Activated naive CD8-positive, alpha-beta T cell treated with anti-CD3 and anti-CD28 coated beads for 36 hours (primary cell): ENCODE measurements at places on chromosomes 4 and X.
A peak's percentile ranks its signal among the peaks of the same experiment; 100 is the strongest.

GRCh38 chr4:54229631-54230483 lies 764 bp downstream of the PDGFRA start:
- DNase-seq: no peak

GRCh38 chr4:138188406-138189084 lies 53.6 kb downstream of the SLC7A11 start:
- no peak for DNase-seq

- no peak for DNase-seq
Measured at GRCh38 chrX:25049357-25049756, 33.6 kb upstream of the ARX start.

DNA sequence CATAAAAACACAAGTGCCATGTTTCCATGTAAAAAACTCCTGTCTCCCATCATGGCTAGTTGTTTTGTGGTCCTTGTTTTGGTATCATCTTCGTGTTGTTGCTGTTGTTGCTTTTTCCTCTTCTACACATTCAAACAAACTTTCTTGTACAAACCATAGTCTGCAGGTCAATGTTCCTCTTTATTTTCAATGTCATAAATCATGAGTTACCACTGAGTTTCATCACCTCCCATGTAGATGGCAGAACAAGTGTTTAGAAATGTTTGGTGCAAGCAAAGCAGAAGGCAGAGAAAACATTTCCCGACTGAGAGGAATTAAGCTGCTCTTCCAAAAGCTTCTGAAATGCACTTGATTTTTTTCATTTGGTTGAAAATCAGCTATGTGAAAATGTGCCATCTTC lies 166.0 kb downstream of the ANTXR2 start:
- no peak for DNase-seq

- DNase-seq: no peak
Measured at GRCh38 chrX:14356401-14356800, 172.9 kb upstream of the GLRA2 start.

- DNase-seq: no peak
Measured at GRCh38 chr4:138967313-138967712, 48.3 kb upstream of the NOCT start.

DNA sequence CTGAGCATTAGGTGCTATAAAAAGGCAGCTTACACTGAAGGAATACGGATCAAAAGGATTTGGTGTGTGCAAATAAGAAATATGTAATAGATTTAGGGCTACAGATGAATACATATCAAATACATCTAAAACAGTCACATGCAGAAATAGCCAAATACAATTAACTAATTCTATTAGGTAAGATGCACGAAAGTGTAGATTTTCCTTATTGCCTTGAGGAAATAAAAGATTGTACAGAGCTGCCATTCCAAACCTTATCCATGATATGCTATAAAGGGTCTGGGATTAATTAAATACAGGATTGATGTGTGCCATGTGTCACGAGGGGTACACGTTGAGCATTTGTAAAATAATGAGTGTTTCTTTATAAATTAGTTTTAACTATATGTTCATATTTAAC lies 107.0 kb upstream of the ELOVL6 start:
- DNase-seq: no peak

- DNase-seq: no peak
Measured at GRCh38 chr4:56386091-56386490, 1.2 kb downstream of the AASDH start.

DNA sequence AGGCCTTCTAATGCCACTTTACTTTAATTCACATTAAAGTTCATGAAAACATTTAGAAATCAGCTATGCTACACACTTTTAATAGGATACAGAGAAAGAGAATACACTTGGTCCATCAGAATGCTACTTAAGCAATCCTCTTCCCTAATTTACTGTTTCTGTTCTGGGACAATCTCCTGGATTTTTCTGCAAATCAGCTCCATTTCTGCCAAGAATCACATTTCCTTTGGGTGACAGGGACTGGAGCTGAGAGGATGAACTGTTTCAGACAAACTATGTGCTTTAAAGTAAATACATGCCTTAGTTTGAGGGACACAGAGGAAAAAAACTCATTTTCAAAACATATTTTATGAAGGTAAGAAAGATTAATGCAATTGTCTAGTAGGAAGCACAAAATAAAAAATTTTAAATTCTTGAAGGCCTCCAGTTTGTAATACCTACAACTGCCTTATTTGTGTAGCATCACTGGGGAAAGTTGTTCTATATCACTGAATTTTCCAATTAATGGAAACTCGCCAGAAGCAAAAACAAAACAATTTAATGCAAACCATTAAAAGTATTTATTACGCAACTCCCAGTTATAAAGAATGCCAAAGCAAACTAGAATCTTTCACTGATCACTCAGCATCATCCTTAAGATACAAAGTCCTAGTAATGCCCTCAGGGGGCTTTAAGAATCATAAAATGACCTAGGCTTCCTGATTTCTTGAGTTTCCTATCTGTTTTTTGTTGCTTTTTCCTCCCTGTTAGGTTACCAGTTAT lies 36.3 kb downstream of the BCLAF3 start:
- no peak for DNase-seq

DNA sequence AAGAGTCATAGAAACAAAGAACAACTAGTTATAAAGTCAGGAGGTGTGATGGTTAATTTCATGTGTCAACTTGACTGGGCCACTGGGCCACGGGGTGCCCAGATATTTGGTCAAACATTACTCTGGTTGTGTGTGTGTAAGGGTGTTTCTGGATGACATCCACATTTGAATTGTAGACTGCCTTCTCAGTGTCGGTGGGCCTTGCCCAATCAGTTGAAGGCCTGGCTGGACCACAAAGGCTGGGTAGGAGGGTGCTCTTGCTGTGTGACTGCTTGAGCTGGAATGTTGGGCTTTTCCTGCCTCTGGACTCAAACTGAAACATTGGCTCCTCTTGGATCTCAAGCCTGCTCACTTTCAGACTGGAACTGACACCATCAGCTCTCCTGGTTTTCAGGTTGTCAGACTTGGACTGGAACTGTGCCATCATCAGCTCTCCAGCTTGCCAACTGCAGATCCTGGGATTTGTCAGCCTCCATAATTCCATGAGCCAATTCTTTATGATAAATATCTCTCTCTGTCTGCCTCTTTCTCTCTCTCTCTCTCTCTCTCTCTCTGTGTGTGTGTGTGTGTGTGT lies 41.4 kb downstream of the CLDN34 start:
- no peak for DNase-seq

DNA sequence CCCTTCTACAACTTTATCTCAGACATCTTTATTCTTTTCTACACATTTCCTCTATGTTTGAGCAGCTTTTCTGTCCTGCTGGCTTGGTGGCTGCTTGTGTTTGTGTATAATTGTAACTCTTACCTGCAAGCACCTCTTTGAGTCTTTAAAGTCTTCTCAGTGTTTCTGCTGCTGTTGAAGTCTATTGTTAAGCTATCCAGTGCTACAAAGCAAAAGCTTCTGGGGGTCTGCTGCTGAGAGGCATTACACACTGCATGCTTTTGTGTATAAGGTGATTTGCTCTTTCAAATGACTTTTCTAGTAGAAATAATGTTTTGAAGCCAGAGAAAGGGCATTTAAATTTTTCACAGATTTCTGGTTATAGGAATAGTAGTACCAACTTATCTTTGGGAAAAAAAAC lies 241.8 kb downstream of the DTHD1 start:
- no peak for DNase-seq

GRCh38 chrX:101028562-101028961 lies 23.3 kb downstream of the TRMT2B start:
- no peak for DNase-seq

- DNase-seq: no peak
Measured at GRCh38 chr4:110163327-110164069, 34.9 kb downstream of the ELOVL6 start.

- no peak for DNase-seq
Measured at GRCh38 chr4:135934026-135934425, 1598.3 kb downstream of the PCDH18 start.

DNA sequence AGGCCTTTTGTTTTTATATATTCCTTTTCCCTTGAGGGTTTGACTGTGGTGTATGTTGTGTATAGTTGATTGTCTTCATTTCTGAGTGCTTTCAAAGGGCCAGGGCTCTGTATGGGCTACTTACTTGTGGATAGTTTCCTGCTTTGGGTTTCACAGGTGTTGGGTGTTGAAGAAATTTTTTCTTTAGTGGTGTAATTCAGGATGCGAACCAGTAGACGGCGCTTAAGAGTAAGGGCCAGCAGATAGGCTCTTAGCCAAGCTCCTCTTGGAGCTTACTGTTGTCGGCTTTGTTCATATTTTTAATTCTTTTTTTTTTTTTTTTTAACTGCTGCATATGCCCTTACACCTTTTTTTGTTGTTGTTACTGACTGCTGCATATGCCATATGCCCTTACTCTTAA lies 276.3 kb upstream of the GALNT7 start:
- DNase-seq: no peak

GRCh38 chr4:178086320-178086719 lies 644.1 kb upstream of the AGA start:
- DNase-seq: no peak

GRCh38 chrX:137999552-137999951 lies 433.6 kb downstream of the ZIC3 start:
- DNase-seq: no peak

- DNase-seq: no peak
Measured at GRCh38 chr4:165668694-165669093, 204.3 kb upstream of the TLL1 start.

DNA sequence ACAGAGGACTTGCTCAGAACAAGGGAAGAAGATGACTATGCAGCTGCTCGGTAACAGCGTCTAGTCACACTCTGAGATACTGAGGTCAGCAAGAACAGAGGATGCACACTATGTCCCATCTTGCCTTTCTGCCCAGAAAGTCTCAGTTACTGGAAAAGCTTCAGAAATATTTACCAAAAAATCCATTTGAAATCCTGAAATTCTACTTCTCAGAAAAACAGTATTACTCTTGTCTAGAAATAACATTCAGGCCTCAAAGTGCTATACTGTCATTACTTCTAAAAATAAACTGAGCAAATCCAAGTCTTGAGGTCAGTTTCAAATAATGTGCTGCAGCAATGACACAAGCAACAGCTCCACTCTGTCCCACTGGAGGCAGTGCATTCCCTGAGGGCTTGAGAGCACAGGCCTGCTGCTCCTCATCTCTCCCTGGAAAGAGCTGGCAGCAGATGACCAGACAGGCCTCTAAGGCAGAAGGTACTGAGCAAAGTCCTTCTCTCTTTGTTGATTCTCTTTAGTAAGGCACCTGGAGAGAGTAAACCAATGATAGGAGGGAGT lies 76.9 kb downstream of the CAMK2D start:
- DNase-seq: peak; percentile 7

DNA sequence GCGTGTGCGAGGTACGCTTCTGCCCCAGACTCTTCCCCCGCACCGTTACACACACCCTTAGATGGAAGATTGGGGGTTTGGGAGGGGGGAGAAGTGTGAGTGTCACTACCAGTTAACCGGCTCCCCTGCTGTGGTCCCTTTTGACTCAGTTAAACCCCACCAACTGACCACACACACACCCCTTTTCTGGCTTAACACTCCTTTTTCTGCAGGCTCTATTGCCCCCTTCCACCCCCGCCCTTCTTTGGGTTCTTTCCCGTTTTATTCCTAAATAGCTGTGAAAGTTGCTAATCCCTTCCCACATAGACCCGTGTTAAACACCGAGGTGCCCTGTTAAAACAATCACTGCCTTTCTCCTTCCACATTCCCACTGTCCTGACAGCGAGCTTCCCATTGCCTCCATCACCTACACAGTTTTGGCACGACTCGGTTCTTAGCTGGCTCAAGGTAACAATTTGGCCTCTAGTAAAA lies 3.7 kb upstream of the NR3C2 start:
- no peak for DNase-seq

DNA sequence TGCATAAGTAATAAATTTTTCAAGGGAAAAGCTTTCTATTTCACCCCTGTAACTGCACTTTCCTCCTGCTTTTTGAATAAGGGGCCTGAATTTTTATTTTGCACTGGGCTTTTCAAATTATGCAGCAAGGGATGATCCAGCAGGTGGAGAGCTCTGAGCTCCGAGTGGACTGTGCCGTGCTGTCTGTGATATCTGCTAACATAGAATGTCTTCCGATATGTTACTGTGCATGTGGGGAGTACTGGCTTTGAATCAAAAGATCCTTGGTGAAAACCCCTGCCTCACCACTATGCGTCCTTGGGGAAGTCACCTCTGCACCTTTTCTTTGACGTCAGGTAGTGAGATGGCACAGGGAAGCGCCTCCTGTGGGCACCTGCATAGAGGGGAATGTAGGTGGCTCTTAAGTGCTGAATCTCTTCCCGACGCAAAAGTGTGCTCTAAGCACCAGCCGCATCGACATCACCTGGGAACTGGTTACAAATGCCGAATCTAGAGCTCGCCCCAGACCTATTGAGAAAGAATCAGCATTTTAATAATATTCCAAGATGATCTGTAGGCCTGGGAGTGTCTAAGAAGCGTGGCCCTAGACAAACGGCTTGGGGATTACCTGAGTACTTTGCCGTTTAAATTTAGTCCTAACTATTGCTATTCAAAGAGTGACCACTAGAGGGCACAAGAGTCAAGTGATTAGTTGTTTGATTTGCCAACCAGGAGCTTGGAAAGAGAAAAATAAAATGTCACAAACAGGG lies 19.2 kb upstream of the WFS1 start:
- DNase-seq: no peak

DNA sequence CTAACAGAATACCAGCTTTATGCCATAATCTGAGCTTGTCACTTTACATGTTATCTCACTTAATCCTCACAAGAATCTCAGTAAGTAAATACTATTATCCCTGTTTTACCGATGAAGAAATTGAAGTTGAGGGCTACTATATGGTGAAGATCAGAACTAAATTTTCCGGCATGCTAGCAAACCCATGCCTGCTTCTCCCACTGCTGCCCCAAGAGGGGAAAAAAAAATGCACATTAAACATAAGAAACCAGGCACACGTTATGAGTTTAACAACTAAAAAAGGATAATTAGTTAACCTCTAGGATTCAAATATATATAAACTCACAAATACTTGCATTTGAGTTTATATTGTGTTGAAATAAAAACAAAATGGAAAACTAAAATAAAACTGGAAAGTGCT lies 10.8 kb downstream of the SLC10A7 start:
- no peak for DNase-seq

- no peak for DNase-seq
Measured at GRCh38 chr4:116668190-116668589, 417.2 kb downstream of the TRAM1L1 start.

GRCh38 chr4:119906277-119906676 lies 160.4 kb downstream of the MAD2L1 start:
- DNase-seq: no peak

DNA sequence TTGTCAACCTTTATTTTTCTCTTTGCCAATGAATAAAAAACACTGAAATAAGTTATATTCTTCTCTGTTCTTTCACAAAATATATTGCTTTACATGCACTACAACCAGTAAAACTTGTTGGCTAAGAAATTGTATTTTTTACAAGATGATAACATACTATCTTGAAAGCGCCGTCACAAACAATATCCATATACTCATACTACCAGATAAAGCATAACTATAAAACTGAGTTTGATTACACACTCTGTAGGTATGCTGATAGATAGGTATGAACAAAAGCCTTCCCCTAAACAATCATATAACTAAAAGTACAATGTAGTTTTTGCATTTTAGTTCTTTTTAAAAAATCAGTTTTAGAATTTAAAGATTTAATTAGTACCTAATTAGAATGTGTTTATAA lies 13.6 kb upstream of the BMP2K start:
- DNase-seq: no peak

GRCh38 chr4:10385994-10386394 lies 71.2 kb downstream of the ZNF518B start:
- DNase-seq: no peak

- DNase-seq: no peak
Measured at GRCh38 chr4:17317526-17317925, 194.4 kb downstream of the QDPR start.

GRCh38 chr4:65383589-65384305 lies 286.5 kb downstream of the EPHA5 start:
- DNase-seq: no peak

GRCh38 chrX:42519666-42520231 lies 258.2 kb downstream of the PPP1R2C start:
- no peak for DNase-seq
